ENCODE measurements at places on chromosomes 13 and 19.
A peak's percentile ranks its signal among the peaks of the same experiment; 100 is the strongest.

- DNase-seq: no peak
Observed at GRCh38 chr19:1427221-1427920, 10.8 kb upstream of the RPS15 start.

DNA sequence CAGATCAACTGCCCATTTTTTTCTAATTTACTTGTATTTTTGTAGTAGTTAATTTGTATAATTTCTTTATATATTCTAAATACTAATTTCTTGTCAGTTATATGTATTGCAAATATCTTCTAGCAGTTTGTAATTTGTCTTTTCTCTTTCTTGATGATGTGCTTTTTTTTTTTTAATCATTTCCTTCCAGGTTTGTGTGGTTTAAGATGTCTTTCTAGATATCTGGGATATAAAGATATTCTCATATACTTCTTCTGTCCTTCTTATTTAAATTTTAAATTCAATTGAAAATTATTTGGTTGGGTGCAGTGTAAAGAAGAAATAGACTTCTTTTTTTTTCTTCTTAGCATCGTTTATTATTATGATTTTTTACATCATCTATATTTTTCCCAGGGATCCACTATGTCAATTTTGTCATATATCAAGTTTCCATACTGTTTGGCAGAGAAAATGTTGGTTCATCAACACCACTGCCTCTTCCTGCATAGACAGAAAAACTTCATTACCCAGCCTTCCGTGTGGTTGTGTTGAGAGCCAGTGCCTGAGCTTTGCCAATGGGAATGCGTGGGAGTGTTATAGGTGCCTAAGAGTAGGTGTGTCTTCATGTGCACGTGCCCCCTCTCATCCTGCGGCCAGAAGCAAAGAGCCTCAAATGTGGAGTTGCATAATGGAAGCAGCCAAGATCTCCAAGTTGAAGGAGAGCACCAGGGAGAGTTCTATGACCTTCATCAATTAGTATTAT lies 15.8 kb downstream of the CPB2 start:
- DNase-seq: no peak

DNA sequence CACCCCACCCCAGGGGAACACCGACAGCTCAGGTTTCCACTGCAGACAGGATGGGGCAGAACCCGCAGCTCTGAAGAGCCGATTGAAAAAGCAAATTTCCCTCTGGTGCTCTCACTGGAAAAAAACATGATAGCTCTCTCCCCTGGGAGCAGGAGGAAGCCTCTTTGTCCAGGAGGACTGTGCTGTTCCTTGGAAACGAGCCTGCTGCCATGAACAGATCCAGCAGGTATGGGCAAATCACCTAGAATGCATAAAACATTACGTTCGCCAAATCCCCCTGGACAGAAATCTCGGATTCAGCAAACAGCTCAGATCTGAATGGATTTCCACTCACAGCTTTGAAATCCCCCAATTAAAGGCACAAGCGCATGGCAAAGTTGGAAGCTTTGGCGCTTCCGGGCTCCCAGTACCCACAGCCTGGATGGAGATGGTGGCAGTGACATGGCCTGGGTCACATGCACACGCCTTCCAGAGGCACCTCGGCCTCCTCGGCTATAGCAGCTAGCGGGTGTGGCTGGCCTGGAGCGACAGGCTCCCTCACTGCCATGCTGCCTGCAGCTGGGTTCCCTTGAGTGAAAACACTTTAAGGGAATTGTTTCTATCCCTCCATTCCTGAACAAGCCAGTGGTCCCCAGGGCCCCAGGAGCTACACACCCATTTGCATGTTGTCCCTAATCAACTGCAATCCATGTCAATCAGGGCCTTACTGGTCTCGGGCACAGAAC lies 59.1 kb downstream of the CEBPG start:
- DNase-seq: no peak

DNA sequence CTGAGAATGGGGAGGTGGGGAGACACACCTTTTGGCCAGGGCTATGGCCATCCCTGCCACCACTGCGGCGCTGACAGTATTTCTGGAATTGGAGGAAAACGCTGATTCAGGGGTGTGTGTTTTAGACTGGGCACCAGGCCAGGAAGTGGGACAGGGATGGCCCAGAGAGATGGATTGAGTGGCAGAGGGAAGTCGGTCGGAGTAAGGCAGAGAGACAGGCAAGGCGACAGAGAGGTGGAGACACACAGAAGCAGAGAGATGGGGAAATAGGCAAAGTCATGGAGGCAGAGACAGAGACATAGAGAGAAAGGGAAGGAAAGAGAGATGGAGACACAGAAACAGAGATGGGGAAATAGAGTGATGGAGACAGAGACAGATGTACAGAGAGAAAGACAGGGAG lies 4.1 kb upstream of the C19orf81 start:
- no peak for DNase-seq

DNA sequence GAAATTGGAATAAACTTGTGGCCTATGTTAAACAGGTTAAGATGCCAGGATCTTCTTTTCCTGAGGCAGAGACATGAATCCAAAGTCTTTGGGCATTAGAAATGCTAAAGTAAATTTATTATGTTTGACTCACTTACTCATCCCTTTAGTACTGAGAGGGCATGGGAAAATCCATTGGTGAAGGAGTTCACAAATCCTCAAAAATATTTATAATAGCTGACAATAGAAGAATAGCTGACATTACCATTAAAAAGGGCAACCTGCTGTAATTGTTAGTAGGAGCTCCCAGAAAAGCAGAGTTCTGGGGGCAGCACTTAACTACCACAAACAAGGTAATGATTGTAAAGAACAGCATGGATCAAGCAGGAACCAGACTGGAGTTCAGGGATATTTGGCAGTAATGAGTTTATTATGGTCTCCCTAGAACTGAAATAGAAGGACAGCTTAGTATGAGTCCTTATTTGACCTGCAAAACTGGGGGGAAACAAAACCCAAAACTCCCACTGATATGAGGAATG lies 285.8 kb upstream of the KLHL1 start:
- no peak for DNase-seq

DNA sequence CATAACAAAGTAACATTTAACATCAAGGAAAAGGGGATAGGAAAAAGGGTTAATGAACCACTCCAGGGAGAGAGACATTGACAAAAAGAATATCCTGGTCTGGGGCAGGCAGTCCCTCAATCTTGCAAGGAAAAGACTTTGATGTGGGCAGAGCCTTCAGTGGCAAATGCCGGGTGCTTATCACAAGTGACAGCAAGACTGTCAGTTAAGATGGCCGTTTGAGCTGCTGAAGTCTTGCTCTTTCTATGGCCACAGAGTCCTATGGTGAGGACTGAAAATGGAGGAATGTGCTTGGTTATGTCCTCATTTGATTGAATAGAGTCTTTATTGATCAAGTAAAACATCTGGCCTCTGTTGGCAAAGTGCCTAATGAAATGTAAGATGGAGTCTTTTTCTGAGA lies 112.1 kb downstream of the B3GLCT start:
- no peak for DNase-seq

DNA sequence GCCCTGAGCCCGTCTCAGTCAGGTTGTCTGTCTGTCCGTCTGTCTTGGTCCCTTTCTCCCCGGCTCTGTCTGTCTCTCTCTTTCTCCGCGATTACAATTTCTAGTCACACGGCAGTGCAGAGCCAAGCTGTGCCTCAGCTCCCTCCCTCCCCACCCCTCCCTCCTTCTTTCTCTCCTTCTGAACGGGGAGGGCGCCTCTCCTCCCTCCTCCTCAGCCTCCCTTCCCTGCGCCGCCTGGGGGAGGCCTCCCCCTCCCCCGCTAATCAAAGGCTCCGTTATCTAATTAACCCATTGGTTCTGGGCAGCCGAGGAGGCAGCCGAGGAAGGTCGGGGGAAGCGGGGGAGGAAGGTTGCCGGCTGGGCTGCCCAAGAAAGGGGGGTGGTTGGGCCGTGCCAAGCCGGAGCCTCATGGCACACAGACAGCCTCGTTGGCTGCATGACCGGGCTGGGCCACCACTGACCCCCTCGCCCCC lies 16.5 kb downstream of the LRRC4B start:
- DNase-seq: no peak

GRCh38 chr19:55609326-55609725 lies 3.9 kb downstream of the ZNF865 start:
- DNase-seq: no peak

DNA sequence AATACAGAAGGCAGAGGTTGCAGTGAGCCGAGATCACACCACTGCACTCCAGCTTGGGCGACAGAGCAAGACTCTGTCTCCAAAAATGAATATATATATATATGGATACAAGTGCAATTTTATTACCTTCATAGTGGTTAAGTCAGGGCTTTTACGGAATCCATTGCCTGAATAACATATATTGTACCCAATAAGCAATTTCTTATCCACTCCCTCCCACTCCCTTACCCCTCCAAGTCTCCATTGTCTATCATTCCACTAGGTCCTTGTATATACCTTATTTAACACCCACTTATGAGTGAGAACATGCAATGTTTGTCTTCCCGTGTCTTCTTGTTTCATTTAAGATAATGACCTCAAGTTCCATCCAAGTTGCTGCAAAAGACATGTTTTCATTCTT lies 48.3 kb upstream of the AKAP11 start:
- no peak for DNase-seq

GRCh38 chr19:1466461-1467214 lies 12.4 kb downstream of the C19orf25 start:
- no peak for DNase-seq

GRCh38 chr13:51955281-51955771 lies 55.9 kb downstream of the ATP7B start:
- no peak for DNase-seq

DNA sequence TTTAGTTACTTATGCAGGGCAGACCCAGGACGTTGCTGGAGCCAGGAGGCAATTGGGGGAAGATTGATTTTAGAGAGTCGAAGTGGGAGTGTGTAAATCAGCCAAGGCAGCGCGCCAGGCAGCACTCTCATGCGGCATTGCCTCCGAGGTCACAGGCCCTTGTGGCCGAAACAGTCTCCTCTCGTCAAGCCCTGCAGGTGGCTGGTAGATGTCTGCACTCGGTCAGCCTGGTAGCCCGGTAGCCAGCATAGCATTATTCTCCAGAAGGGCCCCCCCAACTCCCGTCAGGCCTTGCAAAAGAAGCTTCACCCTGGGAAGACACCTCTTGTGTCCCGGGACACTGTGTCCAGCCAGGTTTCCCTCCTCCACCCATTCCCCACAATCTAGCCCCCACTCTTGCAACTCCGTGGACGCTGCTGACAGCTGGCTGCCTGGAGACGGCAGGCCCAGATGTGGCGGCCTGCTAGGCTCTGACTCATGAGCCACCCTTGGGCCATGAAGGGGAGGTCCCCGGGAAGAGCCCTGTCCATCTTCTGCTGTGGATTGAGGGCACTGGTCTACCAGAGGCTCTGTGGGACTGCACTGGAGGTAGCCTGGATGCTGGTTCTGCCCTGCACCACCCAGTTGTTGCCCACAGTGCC lies 2.6 kb upstream of the PEPD start:
- no peak for DNase-seq

DNA sequence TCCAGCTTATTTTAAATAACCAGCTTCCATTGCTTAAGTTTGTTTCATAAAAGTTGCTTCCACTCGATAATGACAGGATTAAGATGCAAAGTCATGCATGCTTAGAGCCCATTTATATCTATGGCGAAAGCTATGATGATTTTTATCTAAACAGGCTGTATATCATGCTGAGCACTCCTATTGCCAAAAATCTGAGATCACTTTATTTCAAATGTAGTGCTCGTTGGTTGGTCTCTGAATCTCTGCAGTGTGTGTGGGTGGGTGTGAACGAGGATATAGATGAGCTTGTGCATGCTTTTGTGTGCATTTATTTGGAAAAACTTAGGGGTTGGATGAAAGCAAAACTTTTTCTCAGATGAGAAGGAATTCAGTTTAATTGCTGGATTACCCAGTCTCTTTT lies 27.0 kb upstream of the ARGLU1 start:
- no peak for DNase-seq

- DNase-seq: peak; percentile 2
Observed at GRCh38 chr19:2944403-2944774, 382 bp downstream of the ZNF77 start.

GRCh38 chr13:42354241-42355091 lies 82.5 kb downstream of the AKAP11 start:
- no peak for DNase-seq

DNA sequence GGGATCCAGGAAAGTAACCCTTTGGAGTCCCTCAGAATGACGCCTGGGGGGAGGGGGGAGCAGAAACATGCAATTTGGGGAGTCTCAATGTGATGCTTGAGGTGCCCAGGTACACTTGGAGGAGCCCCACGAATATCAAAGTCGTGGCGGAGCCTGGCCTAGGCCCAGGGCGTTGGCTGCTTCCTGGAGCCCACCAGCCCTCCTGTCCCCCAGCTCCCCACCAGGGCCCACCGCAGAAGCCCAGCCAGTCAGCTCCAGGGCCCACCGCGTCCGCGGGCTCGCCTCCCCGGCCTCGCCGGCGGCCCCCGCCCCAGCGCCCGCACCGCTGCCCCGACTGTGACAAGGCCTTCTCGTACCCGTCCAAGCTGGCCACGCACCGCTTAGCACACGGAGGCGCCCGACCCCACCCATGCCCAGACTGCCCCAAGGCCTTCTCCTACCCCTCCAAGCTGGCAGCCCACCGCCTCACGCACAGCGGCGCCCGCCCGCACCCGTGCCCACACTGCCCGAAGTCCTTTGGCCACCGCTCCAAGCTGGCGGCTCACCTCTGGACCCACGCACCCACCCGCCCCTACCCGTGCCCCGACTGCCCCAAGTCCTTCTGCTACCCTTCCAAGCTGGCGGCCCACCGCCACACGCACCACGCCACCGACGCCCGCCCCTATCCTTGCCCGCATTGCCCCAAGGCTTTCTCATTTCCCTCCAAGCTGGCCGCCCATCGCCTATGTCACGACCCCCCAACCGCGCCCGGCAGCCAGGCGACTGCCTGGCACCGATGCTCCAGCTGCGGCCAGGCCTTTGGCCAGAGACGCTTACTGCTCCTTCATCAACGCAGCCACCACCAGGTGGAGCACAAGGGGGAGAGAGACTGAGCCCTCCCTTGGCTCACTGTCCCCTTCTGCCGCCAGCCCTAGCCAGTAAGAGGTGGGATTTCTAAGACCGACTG lies 2.1 kb downstream of the ZNF575 start:
- no peak for DNase-seq

GRCh38 chr13:89988206-89988605 lies 1359.3 kb upstream of the MIR17HG start:
- DNase-seq: no peak

- DNase-seq: no peak
Observed at GRCh38 chr13:48976576-48977285, 1.0 kb downstream of the FNDC3A start.

GRCh38 chr13:33676045-33676989 lies 141.6 kb upstream of the RFC3 start:
- no peak for DNase-seq

GRCh38 chr19:40762754-40763470 lies 11.9 kb downstream of the SNRPA start:
- no peak for DNase-seq

- DNase-seq: no peak
Observed at GRCh38 chr19:4517451-4518057, 732 bp downstream of the PLIN4 start.

- no peak for DNase-seq
Observed at GRCh38 chr13:95245071-95245470, 56.2 kb downstream of the ABCC4 start.

GRCh38 chr13:110303644-110304043 lies 3.3 kb downstream of the COL4A1 start:
- DNase-seq: no peak

GRCh38 chr19:49881186-49881585 lies 3.7 kb downstream of the TBC1D17 start:
- no peak for DNase-seq

Measured in T-helper 9 cell (primary cell).